Breast epithelium (tissue), 4 donors: ENCODE measurements at places on chromosomes 3 and 15. TPM values are rescaled to one million over a fixed set of nuclear protein-coding genes. Genes with fewer than 3 reads are reported as not detected.

DNA sequence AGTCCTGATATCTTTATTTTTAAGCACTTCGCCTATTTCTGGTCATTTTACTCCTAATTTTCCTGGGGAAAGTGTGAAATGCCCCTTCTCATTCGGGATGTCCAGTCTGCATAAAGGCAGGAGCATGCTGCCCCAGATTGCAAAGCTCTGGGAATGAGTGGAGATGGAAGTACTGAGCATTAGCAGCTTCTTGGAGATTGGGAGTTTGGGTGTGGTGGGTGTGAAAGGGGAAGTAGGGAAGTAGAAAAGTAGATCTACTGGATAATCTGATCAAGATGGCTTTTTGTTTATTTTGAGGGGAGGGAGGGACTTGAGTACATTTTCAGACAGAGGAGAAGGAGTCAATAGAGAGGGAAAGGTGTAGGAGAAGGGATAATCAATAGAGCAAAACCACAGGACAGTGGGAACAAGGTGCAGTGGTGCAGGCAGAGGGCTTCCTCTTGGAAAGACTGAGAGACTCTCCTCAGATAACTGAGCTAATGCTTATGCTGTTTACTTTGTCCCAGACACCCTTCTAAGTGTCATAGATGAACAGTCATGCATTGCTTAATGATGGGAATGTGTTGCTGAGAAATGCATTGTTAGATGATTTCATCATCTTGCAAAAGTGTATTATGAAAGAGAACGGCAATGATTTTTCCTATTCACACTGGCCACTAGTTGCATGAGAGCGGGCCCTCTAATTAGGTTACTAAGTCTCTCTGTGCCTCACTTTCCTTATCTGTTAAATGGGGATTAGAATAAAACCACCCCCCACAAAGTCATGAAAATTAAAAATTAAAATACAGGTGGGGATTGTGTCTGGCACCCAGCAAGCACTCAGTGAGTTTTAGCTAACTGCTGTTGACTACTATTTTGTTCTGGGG, 45.5 kb downstream of the PHLDB2 start:
- H3K4me1 ChIP-seq = no peaks in the 10 kb centered on the region
- H3K27ac ChIP-seq = no peak overlapping the region
- H3K27me3 ChIP-seq = no peaks in the 10 kb centered on the region
- H3K36me3 ChIP-seq = no peaks in the 10 kb centered on the region
- DNase-seq = no peak

- no peaks in the 10 kb centered on the region for H3K4me1 ChIP-seq
- H3K27ac ChIP-seq = no peak overlapping the region
- no peak overlapping the region for H3K4me3 ChIP-seq
- DNase-seq = no peak
- H3K27me3 ChIP-seq = no peaks in the 10 kb centered on the region
These were observed 262.1 kb upstream of the SATB1 start for GRCh38 chr3:18687286-18687685.

GRCh38 chr15:44084770-44085169, 110.3 kb downstream of the FRMD5 start:
- H3K4me1 ChIP-seq = no peaks in the 10 kb centered on the region
- H3K27me3 ChIP-seq = no peaks in the 10 kb centered on the region
- DNase-seq = no peak

DNA sequence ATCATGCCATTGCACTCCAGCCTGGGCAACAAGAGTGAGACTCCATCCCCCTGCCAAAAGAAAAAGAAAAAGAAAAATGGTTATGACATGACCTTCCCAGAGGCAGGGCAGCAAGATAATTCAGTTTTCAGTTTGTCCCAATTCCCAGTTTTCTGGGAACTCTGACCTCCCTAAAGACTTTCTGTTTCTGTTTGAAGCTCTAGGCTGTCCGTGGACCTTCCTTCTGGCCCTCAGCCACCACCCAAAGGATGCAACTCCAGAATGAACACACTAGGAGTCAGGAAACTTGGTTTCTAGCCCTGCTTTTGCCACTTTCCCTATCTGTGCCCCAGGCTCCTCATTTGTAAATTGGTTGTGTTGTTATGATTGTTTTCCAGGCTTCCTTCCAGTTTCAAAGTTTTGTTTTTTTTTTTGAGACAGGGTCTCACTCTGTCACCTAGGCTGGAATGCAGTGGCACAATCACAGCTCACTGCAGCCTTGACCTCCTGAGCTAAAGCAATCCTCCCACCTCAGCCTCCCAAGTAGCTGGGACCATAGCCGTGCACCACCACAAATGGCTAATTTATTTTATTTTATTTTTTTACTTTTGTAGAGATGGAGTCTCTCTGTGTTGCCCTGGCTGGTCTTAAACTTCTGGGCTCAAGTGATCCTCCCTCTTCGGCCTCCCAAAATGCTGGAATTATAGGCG, 68.6 kb downstream of the CDC25A start:
- H3K27ac ChIP-seq = no peak overlapping the region
- DNase-seq = no peak
- no peaks in the 10 kb centered on the region for H3K27me3 ChIP-seq

- H3K4me3 ChIP-seq = no peak overlapping the region
- H3K27me3 ChIP-seq = no peaks in the 10 kb centered on the region
- DNase-seq = no peak
- no peaks in the 10 kb centered on the region for H3K36me3 ChIP-seq
- no peak overlapping the region for H3K27ac ChIP-seq
These were observed 317.0 kb downstream of the VGLL3 start for GRCh38 chr3:86673991-86674390.

- H3K36me3 ChIP-seq = no peaks in the 10 kb centered on the region
- no peak overlapping the region for H3K4me3 ChIP-seq
- no peaks in the 10 kb centered on the region for H3K4me1 ChIP-seq
- no peaks in the 10 kb centered on the region for H3K27me3 ChIP-seq
- no peak overlapping the region for H3K27ac ChIP-seq
These were observed 326.3 kb upstream of the TPRG1 start for GRCh38 chr3:188845514-188845913.

DNA sequence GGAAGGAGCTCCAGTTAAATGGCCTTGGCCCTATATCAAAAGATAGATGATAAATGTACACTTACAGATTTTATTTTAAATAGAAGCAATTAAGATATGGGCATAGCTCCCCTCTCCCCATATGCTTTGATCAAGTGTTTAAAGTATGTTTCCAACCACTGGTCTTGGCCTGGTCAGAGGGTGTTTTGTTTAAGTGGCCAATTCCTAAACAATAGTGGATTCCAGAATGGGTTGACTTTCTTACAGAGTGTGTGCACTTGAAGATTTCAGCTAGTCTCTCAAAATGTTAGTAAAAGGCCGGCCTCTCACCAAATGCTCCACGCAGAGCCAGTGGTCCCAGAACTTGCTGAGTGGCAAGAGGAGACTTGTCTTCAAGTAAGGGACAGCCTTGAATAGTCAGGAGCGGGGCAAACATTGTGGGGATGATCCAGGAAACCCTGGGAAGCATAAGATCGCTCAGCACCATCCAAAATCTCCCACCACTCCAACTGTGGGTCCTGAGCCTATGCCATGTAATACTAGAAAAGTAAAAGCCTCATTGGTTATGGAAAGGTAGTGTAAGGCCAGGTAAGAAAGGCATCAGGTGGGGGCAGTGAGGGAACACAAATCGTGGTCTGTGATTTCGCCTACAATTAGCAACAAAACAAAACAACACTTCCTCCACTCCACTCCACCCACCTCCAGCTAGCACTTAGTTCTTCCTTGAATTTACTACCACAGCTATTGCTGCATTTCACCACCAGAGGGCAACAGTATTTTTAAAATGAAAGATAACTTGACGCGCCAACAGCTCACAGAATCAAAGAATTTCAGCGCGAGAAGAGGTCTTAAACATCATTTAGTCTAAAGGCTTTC, 4.8 kb downstream of the RARRES1 start:
- peaks cover 3% of the 10 kb centered on the region for H3K4me1 ChIP-seq
- no peaks in the 10 kb centered on the region for H3K27me3 ChIP-seq
- DNase-seq = no peak
- peak overlapping the region; percentile 82 for H3K27ac ChIP-seq
- no peaks in the 10 kb centered on the region for H3K36me3 ChIP-seq

DNA sequence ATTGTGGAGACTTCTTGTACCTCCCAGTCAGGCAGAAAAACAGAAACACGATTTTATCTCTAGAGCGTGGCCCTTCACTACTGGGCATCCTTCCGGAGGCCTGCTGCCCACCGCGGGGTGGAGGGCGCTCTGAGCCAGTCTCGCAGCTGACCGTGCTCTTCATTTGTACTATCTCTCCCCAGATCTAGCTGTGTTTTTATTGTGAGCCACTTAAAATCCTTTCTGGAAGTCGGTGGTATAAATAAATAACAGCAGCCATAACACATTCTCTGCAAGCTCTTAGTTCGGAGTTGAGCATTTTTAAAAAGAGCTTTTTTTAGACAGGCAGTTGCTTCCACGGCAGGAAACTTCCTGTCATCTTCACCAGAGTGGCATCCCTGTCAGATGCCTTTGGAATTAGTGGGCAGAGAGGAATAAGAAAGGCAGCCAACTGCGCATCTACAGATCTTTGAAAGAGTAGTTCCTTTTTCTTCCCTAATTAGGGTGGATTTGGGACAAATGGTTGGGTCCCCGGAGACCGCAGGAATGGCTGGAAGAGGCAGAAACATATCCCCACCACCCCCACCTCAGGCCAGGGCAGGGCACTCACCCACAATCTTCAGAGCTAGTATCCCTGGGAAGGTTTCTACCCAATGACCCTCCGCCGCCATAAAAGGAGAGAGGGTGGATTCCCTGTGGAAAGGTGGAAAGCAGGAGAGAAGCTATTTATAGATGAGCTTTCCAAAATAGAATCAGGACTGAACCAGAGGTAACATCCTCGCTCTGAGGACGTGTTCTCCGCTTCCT, 91.1 kb downstream of the TOP2B start:
- peak overlapping the region; percentile 59 for H3K27ac ChIP-seq
- no peak overlapping the region for H3K4me3 ChIP-seq
- no peaks in the 10 kb centered on the region for H3K4me1 ChIP-seq
- no peaks in the 10 kb centered on the region for H3K36me3 ChIP-seq

DNA sequence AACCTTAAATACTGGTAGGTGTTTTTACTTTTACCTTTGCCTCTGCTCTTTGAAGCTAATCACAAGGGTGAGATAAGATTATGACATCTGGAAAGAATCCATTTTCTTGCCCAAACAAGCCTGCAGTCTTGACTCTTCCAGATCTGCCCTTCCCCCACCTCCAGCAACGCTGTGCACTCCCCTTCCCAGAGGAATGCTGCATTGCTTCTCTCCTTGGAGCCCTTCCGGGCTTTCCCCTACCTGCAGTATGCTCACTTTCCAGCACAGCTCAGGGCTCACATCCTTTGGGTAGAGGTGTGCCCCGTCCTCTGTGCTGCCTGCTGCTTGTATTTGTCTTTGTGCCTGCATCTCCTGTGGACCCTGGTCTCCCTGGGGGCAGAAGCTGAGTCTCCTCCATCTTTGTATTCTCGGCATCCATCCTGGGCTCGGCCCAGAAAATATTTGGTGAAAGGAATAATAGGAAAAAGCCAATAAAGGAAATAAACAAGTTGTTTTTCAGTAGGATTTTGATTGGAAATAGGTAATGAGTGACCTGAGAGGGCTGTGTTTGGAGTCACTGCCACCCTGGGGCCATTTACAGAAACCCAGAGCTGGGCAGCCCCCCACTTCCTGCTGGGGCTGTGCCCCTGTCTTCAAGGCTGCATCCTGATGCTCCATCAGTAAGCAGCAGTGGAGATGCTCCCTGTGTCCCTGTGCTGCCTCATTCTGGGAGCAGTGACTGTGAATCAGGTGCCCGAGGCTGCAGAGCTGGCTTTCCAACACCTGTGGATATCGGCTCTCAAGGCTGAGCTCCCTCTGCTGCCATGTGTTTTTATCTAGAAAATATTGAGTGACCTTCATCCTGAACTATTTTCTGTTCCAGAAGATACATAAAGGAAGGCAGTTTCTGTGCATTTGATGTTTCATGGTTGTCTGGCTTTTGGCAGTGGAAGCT, 117.5 kb downstream of the EEFSEC start:
- no peak overlapping the region for H3K4me3 ChIP-seq
- H3K27ac ChIP-seq = no peak overlapping the region
- no peak for DNase-seq
- no peaks in the 10 kb centered on the region for H3K4me1 ChIP-seq

- H3K27ac ChIP-seq = no peak overlapping the region
- no peak overlapping the region for H3K4me3 ChIP-seq
- no peak for DNase-seq
- H3K27me3 ChIP-seq = no peaks in the 10 kb centered on the region
- no peaks in the 10 kb centered on the region for H3K4me1 ChIP-seq
- no peaks in the 10 kb centered on the region for H3K36me3 ChIP-seq
These were observed 16.2 kb downstream of the ACAD11 start for GRCh38 chr3:132643366-132643765.

GRCh38 chr15:68991723-68992122, 22.8 kb upstream of the NOX5 start:
- DNase-seq = no peak
- H3K4me1 ChIP-seq = no peaks in the 10 kb centered on the region
- H3K4me3 ChIP-seq = no peak overlapping the region
- H3K27ac ChIP-seq = no peak overlapping the region

DNA sequence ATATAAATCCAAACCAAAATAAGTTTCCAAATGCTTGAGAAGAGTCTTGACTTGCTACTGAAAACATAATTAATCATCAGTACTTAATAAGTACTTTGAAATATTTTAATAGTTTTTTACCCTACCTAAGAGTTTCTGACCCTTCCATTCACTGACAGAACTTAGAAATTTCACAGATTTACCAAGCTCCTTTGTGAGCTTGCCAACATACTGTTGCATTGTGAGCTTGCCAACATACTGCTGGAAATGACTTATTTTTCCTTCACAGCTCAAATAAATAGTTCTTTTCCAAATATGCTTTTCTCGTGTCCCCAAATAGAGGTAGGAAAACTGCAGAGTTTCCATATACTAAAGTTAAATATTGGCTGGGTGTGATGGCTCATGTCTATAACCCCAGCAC, 9.6 kb upstream of the AADAC start:
- no peaks in the 10 kb centered on the region for H3K27me3 ChIP-seq
- DNase-seq = no peak
- no peak overlapping the region for H3K4me3 ChIP-seq
- H3K27ac ChIP-seq = no peak overlapping the region
- H3K4me1 ChIP-seq = no peaks in the 10 kb centered on the region
- no peaks in the 10 kb centered on the region for H3K36me3 ChIP-seq

DNA sequence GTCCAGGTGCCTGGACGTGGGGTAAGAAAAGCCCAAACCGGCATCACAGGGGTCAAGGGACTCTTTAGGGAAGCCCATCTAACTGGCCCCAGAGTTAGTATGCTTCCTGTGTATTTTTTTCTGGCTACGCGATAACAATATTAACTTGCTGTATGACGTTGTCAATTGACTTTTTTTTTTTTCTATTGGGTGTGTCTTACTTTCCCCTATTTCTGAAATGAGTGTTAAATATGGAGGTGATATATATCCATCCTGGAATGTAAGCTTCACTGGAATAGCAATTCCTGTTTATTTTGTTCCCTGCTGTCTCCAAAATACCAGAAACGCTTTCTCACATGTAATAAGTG, 598 bp upstream of the GMNC start:
- no peak for DNase-seq
- no peaks in the 10 kb centered on the region for H3K27me3 ChIP-seq

The CDHR4 gene
- not detected for total RNA-seq

The RBPMS2 gene
- not detected for total RNA-seq

The ANXA2 gene
- total RNA-seq = 1,598 TPM

The SLC51B gene
- not detected for total RNA-seq

The PLD1 gene
- total RNA-seq = 21.1 TPM

The MAP4 gene
- total RNA-seq = 167 TPM

The ARL14 gene
- total RNA-seq = not detected

The MUC20 gene
- total RNA-seq = 24.3 TPM
